ENCODE measurements at places on chromosomes 12 and 14.
A peak's percentile ranks its signal among the peaks of the same experiment; 100 is the strongest.

- no peak for DNase-seq
Observed at GRCh38 chr12:31834150-31834549, 105.3 kb upstream of the AMN1 start.

DNA sequence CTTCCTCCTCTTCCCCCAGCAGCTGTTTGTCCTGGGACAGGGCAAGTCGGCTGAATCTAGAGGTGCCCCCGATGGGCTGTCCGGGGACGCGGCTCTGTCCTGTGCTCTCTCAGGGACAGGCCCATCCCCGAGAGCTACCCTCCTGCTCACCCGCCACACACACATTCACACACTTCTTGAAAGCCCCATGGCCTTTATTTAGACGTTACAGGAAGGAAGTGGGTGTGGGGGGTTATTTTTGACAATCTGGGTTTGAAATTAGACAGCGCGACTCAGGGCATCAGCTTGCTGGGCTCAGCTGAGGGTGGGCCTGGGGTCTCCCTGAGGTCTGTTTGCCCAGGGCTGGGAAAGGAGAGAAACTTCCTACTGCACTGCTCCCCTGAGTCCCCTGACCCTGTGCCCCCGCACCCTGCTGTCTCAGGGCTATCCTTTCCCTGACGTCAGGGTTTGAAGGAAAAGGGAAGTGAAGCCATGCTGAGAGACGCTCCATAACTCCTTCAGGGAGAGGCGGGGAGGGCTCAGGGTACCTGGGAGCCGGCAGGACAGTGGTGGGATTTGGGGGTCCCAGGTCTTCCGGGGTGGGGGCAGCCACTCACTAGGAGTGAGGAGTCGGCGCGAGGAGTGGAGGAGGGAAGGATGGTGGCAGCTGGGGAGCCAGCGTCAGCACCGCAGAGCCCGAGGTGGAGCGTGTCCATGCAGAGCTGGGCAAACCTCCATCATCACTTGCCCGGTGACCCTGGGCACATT is 8.1 kb downstream of the PTPN6 start:
- no peak for DNase-seq

GRCh38 chr14:61512026-61512834 is 183.1 kb upstream of the HIF1A start:
- no peak for DNase-seq

- DNase-seq, result peak; percentile 92
Observed at GRCh38 chr12:87813476-87814234, 215.5 kb downstream of the C12orf50 start.

DNA sequence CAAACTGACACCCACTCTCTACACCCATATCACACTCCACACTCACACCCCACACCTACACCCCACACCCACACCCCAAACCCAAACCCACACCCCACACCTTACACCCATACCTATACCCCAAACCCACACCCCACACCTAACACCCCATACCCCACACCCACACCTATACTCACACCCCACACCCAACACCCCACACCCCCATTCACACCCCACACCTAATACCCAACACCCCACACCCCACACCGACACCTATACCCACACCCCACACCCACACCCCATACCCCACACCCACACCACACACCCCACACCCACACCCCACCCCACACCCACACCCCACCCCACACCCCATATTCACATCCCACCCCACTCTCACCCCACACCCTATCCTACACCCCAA is 38.5 kb downstream of the TMEM120B start:
- DNase-seq, result no peak

DNA sequence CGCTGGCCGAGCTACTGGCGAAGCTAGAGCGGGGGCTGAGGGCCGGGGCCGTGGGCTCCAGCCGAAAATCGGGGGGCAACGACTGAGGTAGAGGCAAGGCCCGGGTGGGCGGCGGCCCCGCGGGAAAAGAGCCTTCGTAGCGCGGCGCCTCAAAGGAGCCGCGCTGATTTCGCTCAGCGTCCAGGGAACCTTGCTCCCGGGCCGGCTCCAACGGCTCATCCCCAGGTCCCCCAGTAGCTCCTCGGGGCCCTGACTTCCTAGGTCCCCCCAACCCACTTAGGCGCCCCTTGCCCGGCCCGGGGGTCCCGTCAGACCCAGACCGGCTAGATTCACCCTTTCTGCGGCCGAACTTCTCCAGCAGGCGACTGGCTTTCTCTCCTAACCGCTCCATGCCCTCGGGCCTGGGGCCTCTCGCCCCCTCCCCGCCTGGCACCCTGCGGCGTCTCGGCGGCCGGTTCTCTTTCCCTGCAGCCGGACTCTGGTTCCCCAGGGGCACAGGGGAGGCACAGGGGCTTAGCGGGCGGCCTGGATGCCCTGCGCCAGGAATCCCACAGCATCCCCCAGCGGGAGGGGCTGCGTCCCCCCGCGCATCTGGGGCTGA is 375 bp downstream of the AJUBA start:
- DNase-seq, result no peak

DNA sequence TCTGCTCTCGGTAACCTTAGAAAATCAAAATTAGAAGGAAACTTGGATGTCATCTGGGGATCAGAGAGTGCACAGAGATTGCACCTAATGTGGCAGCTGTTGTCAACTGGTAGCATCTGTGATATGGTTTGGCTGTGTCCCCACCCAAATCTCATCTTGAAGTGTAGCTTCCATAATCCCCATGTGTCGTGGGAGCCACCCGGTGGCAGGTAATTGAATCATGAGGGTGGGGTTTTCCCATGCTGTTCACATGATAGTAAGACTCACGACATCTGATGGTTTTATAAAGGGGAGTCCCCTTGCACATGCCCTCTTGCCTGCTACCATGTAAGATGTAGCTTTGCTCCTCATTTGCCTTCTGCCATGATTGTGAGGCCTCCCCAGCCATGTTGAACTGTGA is 127.7 kb upstream of the SRRM4 start:
- DNase-seq, result no peak

Measured in kidney glomerular epithelial cell (primary cell).